ENCODE measurements at places on chromosomes 13 and 19. TPM values are rescaled to one million over a fixed set of nuclear protein-coding genes. Genes with fewer than 3 reads are reported as not detected.

The ZNF582 gene
- 4.1 TPM for total RNA-seq

The TEAD2 gene
- 63.8 TPM for total RNA-seq

The LACC1 gene
- 6.7 TPM for total RNA-seq

The PRSS57 gene
- total RNA-seq, result not detected

The CEACAM1 gene
- total RNA-seq, result not detected

The THSD8 gene
- 3.6 TPM for total RNA-seq

The PTPRH gene
- total RNA-seq, result 0.54 TPM

The NTF4 gene
- total RNA-seq, result 1.6 TPM

The PEG3 gene
- total RNA-seq, result not detected

The GZMM gene
- not detected for total RNA-seq

The CEACAM16 gene
- total RNA-seq, result not detected

The ZNF541 gene
- total RNA-seq, result not detected

The NCAN gene
- total RNA-seq, result not detected

The PTGIR gene
- total RNA-seq, result 2.4 TPM

The CLDN10 gene
- total RNA-seq, result not detected

The CEACAM3 gene
- total RNA-seq, result not detected

DNA sequence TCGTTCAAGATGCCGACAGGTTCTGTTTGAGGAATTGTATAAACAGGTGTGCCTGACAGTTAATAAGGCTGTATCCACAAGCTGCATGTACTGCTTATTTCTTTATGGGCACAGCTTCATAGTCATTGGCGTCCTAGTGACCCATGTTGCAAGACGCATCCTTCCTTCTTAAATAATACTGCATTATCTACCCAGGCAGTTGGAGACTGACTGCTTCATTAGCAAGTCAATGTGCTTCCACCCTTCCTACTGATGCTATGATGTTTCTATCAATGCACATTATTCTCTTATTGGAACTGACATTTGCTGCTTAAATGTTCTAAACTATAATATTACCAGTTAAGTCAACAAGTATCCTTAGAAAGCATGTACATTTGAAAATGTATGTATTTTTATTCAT lies 950.0 kb upstream of the MIR17HG start:
- no peak for DNase-seq
- peaks cover 2% of the 10 kb centered on the region for H3K36me3 ChIP-seq
- no peaks in the 10 kb centered on the region for H3K27me3 ChIP-seq
- no peak overlapping the region for H3K27ac ChIP-seq

DNA sequence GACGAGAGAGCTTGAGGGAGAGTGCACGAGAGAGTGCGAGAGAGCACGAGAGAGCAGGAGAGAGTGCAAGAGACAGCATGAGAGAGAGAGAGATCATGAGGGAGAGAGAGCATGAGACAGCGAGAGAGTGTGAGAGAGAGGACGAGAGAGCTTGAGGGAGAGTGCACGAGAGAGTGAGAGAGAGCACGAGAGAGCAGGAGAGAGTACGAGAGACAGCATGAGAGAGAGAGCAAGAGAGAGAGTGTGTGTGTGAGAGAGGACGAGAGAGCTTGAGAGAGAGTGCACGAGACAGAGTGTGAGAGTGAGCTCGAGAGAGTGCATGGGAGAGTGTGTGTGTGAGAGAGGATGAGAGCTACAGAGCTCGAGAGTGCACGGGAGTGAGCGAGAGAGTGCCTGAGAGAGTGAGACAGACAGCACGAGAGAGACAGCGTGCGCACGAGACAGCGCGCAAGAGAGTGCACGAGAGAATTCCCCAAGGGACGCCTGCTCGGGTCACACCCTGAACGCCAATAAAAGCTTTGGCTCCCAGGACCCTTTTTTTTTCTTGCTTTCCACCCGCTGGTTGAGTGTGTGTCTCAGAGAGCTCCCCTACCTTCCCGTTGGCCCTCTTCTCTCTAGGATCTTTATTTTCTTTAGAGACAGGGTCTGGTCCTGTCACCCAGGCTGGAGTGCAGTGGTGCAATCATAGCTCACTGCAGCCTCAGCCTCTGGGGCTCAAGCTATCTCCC lies 3.7 kb downstream of the CD70 start:
- no peak for DNase-seq
- H3K4me3 ChIP-seq, result peak overlapping the region; percentile 67
- H3K4me1 ChIP-seq, result peaks cover 43% of the 10 kb centered on the region
- peak overlapping the region; percentile 19 for H3K27ac ChIP-seq
- peaks cover 53% of the 10 kb centered on the region for H3K27me3 ChIP-seq
- peaks cover 2% of the 10 kb centered on the region for H3K36me3 ChIP-seq

DNA sequence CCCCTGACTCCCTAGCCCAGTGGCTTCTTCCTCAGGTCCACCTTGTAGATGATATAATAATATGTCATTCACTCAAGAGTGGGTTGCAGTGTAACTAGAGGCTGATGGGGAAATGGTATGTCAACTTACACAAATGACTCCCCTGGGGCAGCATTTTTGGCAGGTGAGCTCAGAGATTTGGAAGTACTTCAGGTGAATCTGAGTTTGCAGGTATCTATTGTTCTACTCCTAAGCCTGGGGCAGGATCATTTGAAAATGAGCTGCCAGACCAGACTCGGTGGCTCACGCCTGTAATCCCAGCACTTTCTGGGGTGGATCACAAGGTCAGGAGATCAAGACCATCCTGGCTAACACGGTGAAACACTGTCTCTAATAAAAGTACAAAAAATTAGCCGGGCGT lies 11.6 kb upstream of the CNMD start:
- no peak overlapping the region for H3K4me3 ChIP-seq
- no peak for DNase-seq
- H3K27ac ChIP-seq, result no peak overlapping the region
- no peaks in the 10 kb centered on the region for H3K36me3 ChIP-seq
- peaks cover 11% of the 10 kb centered on the region for H3K27me3 ChIP-seq

DNA sequence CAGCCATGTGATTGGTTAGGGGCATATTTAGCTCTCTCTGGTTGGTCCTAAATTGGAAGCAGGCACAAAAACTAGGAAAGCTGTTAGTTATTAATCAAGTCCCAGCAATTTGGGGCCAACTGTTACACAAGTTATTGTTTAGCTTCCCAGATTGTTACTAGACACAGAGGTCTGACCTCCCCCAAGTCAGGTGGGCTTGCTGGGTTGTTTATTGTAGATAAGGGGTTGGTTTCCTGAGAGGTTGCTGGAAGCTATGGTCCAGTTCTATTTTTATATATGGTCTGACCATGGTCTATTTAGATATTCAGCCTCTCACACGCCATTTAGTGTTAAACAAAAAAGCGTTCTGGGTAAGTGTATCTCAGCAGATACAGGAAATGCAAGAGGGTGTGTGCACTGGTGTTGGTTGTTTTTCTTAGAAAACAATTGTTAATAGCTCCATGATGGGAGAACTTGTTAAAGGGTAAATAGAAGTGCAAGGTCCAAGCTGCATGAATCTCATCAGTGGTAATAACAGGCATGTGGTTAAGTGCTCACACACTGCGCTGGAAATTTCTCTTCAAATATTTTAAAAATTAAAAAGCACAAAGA lies 150.0 kb downstream of the RAP2A start:
- H3K27me3 ChIP-seq, result peaks cover 8% of the 10 kb centered on the region
- no peak overlapping the region for H3K4me3 ChIP-seq
- no peak overlapping the region for H3K27ac ChIP-seq
- H3K36me3 ChIP-seq, result peaks cover 1% of the 10 kb centered on the region

GRCh38 chr13:113493315-113493951 lies 2.9 kb upstream of the DCUN1D2 start:
- peaks cover 68% of the 10 kb centered on the region for H3K4me1 ChIP-seq
- peaks cover 18% of the 10 kb centered on the region for H3K36me3 ChIP-seq
- H3K27me3 ChIP-seq, result no peaks in the 10 kb centered on the region
- peak overlapping the region; percentile 52 for H3K4me3 ChIP-seq
- DNase-seq, result no peak

- H3K4me3 ChIP-seq, result no peak overlapping the region
- H3K27me3 ChIP-seq, result peaks cover 6% of the 10 kb centered on the region
- DNase-seq, result no peak
- H3K36me3 ChIP-seq, result peaks cover 3% of the 10 kb centered on the region
Measured at GRCh38 chr13:40376867-40377535, 289.4 kb downstream of the FOXO1 start.

DNA sequence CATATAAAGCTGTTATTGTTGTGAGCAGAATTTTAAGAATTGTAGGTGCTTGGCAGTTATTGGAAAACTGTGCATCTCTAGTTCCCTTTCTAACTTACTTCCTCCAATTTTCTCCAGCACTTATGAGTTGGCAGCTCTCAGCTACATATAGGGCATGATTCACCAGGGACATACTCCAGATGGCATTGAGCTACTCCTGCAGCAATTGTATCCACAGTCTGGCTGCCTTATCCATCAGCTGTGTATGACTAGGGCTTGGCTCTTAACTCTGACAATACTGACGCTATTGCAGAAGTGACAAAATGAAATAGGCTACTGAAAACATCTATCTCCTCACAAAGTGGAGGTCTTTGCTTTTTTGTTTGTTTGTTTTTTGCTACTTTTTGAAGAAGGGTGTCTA lies 276.7 kb downstream of the POU4F1 start:
- peaks cover 8% of the 10 kb centered on the region for H3K27me3 ChIP-seq
- H3K4me1 ChIP-seq, result no peaks in the 10 kb centered on the region
- no peak overlapping the region for H3K4me3 ChIP-seq
- H3K36me3 ChIP-seq, result no peaks in the 10 kb centered on the region

- H3K27me3 ChIP-seq, result no peaks in the 10 kb centered on the region
- H3K36me3 ChIP-seq, result no peaks in the 10 kb centered on the region
- no peak overlapping the region for H3K27ac ChIP-seq
Measured at GRCh38 chr13:40682449-40683240, 16.2 kb upstream of the FOXO1 start.

DNA sequence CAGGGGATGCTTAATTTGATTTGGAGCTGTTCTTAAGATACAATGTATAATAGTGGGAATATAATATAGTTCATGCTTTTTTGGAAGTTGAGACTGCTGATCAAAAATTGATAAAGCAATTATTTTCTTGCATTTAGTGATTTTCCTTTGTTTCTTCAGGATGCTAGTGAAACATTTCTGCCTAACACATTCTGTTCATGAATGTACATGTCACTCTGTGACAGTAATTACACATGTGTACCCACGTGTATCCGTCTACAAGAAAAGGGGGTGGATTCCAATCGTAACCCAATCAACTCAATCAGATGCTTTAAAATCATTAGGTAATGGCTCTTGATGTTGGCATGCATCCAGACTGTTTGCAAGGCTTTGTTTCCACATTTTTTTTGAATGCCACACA lies 5.0 kb upstream of the FRY start:
- no peaks in the 10 kb centered on the region for H3K36me3 ChIP-seq
- no peaks in the 10 kb centered on the region for H3K27me3 ChIP-seq
- H3K4me3 ChIP-seq, result no peak overlapping the region

DNA sequence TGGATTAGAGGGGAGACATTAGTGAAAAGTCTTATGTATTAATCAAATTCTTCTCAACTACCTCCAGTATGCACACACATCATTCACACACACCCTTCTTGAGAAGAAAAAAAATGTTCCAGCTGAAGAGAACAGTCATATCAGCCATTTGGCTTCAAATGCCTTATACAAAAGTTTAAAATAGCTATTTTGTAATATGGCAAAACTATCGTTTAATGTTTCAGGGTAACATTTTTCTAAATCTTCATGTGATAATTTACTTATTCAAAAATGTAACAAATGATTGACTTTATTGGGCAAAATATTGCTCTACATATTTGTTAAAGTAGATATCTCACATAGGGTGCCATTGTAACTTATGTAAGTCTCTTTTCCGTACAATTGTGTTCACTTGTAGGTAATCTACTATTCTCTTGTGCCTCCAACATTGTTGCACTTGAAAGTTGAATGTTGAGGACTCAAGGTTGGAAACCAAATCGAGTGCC lies 13.6 kb downstream of the ZIC2 start:
- H3K27me3 ChIP-seq, result peaks cover 15% of the 10 kb centered on the region
- H3K4me1 ChIP-seq, result peaks cover 44% of the 10 kb centered on the region
- peak overlapping the region; percentile 65 for H3K4me3 ChIP-seq
- DNase-seq, result no peak

- H3K4me3 ChIP-seq, result no peak overlapping the region
- H3K27ac ChIP-seq, result no peak overlapping the region
- DNase-seq, result no peak
- peaks cover 5% of the 10 kb centered on the region for H3K4me1 ChIP-seq
- H3K27me3 ChIP-seq, result peaks cover 10% of the 10 kb centered on the region
Measured at GRCh38 chr13:24129914-24130774, 30.4 kb upstream of the SPATA13 start.

GRCh38 chr19:18063463-18063862 lies 23.3 kb downstream of the IL12RB1 start:
- H3K27me3 ChIP-seq, result peaks cover 3% of the 10 kb centered on the region
- H3K27ac ChIP-seq, result no peak overlapping the region
- H3K36me3 ChIP-seq, result no peaks in the 10 kb centered on the region
- peaks cover 3% of the 10 kb centered on the region for H3K4me1 ChIP-seq
- DNase-seq, result no peak

GRCh38 chr13:29756506-29756905 lies 93.9 kb downstream of the UBL3 start:
- peak overlapping the region; percentile 81 for H3K27ac ChIP-seq
- no peak overlapping the region for H3K4me3 ChIP-seq

DNA sequence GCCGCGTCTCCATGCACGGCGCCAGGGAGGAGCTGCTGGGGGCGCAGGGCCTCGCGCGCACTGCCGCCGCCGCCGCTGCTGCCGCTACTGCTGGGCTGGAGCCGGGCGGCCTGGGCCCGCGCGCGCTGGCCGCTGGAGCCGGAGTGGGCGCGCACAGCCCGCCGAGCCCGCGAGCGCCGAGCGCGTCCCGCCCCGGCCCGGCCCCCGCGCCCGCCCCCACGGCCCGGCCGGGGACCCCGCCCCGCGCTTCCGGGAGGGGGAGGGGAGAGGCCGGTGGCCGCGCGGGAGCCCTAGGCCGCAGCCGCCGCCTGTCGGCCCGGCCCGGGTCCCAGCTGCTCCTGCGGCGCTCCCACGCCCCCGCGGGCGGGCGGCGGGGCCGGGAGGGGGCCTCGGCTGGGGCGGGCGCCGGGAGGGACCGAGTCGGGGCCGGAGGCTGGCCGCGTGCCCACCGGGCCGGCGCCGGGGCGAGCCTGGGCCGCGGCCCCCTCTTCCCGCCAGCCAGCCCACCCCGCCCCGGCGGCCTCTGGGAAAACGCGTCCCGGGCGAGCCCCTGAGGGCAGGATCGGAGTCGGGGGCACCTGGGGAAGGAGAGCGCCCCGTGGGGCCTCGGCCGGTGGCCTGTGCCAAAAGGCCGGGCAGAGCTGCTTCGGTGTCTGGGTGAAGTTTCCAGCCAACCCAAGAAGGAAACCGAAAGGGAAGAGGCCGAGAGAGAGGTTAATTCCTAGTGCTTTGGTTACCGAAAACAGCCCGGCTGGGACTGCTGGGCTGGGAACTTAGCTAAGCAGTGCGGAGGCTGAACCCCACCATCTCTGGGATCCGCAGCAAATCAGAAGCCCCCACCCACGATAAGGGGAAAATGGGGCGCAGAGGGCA lies at the start of gene STK24:
Gene STK24 (minus strand): TSS at position 145 of the 873 bp plus-strand sequence. CDS start 321 bp downstream, outside the sequence.
- H3K36me3 ChIP-seq, result peaks cover 2% of the 10 kb centered on the region
- H3K4me1 ChIP-seq, result peaks cover 58% of the 10 kb centered on the region
- no peak for DNase-seq

DNA sequence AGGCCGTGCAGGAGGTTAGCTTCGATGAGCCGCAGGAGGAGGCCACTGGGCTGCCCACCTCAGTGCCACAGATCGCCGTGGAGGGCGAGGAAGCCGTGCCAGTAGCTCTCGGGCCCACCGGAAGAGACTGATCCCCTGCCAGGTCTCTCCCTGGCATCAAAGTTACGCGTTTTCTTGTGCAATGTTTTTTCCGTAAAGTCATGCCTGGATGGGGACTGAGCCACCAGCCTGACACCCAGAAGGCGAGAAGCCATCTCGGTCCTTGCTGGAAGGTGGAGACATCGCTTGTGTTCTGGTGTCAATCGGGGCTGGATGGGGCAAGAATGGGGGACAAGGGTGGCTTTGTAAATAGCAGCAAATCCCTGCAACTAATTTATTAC lies 3.4 kb upstream of the PIK3R2 start:
- peaks cover 11% of the 10 kb centered on the region for H3K36me3 ChIP-seq
- H3K27me3 ChIP-seq, result no peaks in the 10 kb centered on the region
- DNase-seq, result no peak
- H3K4me1 ChIP-seq, result peaks cover 18% of the 10 kb centered on the region
- H3K27ac ChIP-seq, result no peak overlapping the region
